ENCODE measurements at places on chromosomes 5 and 9.

- DNase-seq: peak; percentile 83
Measured at GRCh38 chr5:74641735-74642542, 1.4 kb upstream of the ENC1 start.

GRCh38 chr5:91049112-91049511, 334.0 kb downstream of the ARRDC3 start:
- DNase-seq: no peak

DNA sequence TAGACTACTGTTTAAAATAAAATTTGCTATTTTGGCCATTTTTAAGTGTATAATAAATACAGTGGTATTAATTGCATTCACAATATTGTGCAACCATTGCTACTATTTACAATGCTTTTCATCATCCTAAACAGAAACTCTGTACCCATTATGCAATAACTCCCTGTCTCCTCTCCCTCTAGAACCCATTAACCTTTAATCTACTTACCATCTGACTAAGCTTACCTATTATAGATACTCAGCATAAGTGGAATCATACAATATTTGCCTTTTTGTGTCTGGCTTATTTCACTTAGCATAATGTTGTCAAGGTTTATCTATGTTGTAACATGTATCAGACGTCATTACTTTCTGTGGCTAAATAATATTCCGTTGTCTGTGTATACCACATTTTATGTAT, 25.9 kb downstream of the CD14 start:
- DNase-seq: peak; percentile 79

GRCh38 chr5:149745212-149745942, 15.3 kb downstream of the PPARGC1B start:
- DNase-seq: no peak

DNA sequence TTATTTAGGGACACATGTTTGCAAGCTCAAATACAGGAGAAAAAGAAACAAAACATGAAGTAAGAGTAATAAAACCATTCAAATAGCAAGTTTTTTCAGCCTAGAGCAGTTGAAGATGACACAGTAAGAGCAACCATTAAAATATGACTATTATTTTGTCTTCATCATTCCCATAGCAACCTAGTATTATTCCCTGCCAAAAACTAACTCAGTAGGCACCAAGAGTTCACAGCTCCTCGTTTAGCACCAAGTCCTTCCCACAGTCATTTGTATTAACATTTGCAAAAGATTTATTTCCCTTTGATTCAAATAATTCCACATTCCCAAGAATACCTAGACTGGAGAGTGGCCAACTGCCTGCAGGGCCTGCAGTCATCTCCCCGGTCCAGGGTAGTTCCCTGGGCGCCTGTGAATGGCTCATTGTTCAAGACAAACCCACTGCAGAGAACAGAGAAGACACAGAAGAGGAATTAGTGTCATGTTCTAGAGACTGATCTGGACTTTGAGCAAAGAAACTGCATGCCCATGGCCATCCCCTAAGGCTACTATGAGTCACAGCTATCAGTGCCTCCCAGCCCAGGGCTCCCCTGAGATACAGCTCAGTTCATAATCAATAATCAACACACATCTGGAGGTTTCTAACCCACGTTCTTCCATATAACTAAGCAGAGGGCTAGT, 139.1 kb upstream of the MAP3K1 start:
- DNase-seq: peak; percentile 21

GRCh38 chr9:94613003-94613402, 19.4 kb upstream of the FBP2 start:
- DNase-seq: no peak

DNA sequence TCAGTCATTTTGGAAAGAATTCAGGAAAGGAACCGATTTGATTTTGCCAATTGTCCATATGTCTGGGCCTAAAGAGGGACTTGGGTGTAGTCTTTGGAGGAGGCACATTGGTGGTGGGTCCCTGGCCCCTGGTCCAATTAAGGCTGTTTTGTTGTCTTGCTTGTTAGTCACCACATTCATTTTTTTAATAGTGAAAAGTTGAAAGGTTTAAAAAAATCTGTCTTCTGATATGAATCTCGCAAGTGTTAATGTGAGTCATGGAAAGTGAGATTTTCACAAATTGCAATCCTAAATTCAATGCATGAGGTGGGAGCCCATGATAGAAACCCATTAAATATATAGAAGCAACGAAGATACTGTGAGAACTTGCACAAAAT, 165.9 kb upstream of the OTULINL start:
- DNase-seq: no peak

- no peak for DNase-seq
Measured at GRCh38 chr9:109212768-109213167, 45.7 kb upstream of the FRRS1L start.

DNA sequence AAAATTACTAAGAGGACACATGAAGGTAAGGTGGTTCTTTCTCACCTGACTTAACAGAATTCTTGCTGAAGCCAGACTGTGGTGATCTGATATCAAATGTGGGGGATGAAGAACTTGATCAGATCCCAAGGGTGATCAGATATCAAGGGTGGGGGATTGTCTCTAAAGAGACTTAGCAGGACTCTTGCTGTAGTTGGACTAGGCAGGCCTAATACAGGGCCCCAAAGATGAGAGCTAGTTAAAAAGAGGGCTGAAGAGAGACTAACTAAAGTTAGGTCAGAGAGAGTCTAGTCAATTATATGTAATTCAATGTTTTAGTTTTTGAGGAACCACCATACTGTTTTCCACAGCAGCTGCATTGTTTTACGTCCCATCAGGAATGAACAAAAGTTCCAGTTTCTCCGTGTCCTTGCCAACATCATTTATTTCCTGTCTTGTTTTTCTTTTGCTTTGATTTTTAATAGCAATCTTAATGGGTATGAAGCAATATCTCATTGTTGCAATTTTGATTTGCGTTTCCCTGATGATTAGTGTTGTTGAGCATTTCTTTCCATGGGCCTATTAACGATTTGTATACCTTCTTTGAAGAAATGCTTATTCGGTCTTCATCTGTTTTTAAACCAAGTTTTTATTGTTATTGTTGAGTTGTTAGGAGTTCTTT, 77.6 kb upstream of the ALDH1A1 start:
- no peak for DNase-seq
